ENCODE measurements at places on chromosomes 1 and 21. TPM values are rescaled to one million over a fixed set of nuclear protein-coding genes. Genes with fewer than 3 reads are reported as not detected.

DNA sequence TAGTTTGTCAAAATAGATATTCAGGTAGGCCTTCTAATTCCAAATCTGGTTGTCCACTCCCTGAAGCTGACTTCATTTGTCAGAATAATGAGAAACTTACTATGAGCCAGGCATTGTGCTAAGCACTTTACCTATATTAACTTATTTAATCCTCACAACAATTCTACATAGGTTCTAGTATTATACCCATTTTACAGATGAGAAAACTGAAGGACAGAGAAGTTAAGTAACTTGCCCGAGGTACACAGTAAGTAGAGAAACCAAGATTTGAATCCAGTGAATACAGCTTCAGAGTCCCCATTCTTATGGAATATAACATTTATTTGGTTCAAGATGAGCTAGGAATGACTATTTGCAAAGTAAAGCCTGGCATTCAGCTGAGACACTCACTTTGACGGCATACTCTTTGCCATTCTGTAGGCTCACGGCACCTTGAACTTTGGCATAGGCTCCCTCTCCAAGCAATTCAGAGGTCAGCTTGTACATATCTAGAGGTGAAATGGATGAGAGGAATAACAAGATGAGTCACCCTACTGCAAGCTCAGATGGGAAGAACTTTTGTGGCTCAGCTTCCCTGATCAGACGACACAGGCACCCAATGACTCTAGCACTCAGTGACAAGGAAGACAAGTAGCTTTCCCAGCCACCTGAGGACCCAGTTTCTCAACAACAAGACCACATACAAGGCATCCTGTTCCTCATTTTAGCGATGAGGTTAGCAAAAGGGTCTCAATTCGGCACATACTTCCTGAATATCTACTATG is 23.7 kb downstream of the MKNK1 start:
- DNase-seq: no peak

- DNase-seq: no peak
Observed at GRCh38 chr21:37513383-37513782, 146.8 kb downstream of the DYRK1A start.

- no peak for DNase-seq
Observed at GRCh38 chr1:90486996-90487395, 230.1 kb downstream of the BARHL2 start.

DNA sequence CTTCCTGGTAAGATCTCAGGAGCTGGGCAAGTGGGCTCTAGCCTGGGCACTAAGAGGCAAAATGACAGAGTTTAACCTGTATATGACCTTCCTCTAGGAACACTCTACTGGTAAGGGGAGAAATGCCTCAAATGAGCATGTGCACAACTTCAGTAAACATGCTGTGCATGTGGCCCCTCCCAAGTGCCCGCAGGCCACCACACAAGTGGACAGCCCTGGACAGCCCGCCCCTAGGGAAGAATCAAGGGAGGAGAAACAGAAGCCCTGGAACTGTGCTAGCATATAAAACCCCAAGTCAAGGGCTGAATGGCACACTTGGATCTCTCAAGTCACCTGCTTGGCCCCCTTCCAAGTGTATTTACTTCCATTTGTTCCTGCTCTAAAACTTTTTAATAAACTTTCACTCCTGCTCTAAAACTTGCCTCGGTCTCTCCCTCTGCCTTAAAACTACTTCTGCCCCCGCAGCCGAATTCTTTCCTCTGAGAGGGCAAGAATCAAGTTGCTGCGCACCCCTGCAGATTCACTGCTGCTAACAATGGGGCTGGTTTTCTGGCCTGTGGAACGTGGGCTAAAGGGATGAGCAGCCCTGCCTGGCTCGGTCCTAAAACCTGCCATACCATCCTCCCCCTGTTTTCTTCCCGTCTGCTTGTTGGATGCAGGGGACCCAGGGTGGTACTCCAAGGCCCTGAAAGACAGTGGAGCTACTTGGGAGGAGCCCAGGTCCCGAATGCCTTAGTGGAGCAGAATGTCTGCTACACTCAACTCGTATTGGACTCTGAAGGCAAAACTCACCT is 93.5 kb downstream of the IER5 start:
- no peak for DNase-seq

- DNase-seq: no peak
Observed at GRCh38 chr1:7510389-7510931, 260.6 kb upstream of the VAMP3 start.

DNA sequence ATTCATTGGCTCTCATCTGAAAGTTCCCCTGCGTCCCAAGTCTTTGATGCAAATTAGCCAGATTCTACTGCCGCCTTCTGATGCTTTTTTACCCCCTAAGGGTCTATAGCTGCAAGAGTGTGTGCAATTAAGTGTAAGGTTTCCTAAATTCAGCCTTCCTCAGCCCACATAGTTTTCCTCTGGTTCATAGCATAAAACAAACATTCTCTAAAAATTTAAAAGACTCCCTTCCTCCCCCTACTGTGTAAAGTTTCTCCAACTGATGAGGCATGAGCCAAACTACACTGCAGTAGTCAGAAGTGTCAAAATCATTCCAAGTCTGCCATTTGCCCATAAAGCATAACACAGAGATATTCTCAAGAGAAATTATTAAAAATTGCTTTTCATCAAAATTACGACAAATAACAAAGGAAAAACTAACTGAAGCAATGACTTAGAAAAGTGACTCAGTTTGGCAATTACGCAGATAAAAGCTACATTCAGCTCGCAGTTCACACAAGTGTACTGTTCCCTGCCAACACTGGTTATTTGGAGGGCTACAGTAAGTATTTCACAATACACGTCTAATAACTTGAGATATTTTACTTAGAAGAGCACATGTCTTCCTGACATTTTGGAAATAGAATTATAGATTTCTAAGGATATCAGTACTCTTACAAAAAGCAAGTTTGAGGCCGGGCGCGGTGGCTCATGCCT is 15.4 kb downstream of the KCNH1 start:
- no peak for DNase-seq

GRCh38 chr1:85952460-85952859 is 204.1 kb downstream of the COL24A1 start:
- DNase-seq: no peak

DNA sequence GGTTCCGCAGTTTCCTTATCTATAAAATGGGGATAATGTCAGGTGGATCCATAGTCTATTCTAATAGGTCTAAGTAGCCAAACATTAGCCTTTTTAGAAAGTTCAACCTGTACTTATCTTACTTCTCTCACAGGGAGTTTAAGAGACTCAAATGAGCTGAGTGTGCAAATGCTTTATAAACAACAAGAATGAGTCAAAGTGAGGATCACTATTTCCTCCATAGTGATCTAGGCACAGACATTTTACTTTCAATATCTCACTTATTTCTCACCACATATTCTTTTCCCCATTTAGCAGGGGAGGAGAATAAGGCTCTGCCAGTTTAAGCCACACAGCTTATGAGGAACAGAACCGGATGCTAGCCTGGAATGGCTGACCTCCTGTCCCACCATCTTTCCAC is 92.1 kb upstream of the LMO4 start:
- no peak for DNase-seq

- DNase-seq: no peak
Observed at GRCh38 chr1:233005156-233005555, 54.7 kb downstream of the NTPCR start.

- no peak for DNase-seq
Observed at GRCh38 chr1:160546942-160547341, 23.9 kb upstream of the SLAMF6 start.

Gene BSND
- 4.6 TPM for polyA plus RNA-seq

Gene HSD3B2
- polyA plus RNA-seq: 1.2 TPM

Gene SPOCD1
- polyA plus RNA-seq: 0.04 TPM

All from right renal cortex interstitium (tissue), 3 donors.